ENCODE measurements at places on chromosomes 6 and 20. TPM values are rescaled to one million over a fixed set of nuclear protein-coding genes. Genes with fewer than 3 reads are reported as not detected.

OSBPL2 gene
- 26.3 TPM for total RNA-seq

IPCEF1 gene
- 0.47 TPM for total RNA-seq

TNXB gene
- 10.6 TPM for total RNA-seq

MYB gene
- total RNA-seq: 0.17 TPM

HCRTR2 gene
- total RNA-seq: not detected

UBE2C gene
- 3.9 TPM for total RNA-seq

OLIG3 gene
- not detected for total RNA-seq

AKAP7 gene
- 8.5 TPM for total RNA-seq

JPH2 gene
- total RNA-seq: under 0.01 TPM

BMP6 gene
- 0.77 TPM for total RNA-seq

HCK gene
- not detected for total RNA-seq

Data from bronchial smooth muscle cell (primary cell).